ENCODE measurements at places on chromosomes 2 and 18.

GRCh38 chr18:2402084-2402483, 169.2 kb downstream of the METTL4 start:
- no peak for DNase-seq

- no peak for DNase-seq
Observed at GRCh38 chr18:14120926-14121325, 11.3 kb downstream of the ZNF519 start.

DNA sequence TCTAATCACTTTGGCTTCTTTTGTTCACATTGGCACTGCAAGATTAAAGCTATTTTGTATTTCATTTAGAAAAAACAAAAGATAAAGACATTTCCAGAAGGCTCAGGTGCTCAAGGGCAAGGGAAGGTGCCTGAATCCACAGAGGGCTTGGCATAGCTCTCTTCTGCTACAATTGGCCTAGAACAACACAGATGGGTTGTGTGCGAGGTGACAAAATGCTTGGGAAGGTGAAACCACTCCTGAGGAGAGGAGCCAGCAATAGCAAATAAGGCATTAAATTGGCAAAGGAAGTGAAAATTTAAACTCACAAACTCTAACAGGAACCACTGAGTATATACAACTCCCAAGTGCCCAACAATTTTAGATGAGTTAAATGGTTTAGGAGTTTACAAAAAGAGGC, 1290.4 kb upstream of the CHAC2 start:
- DNase-seq: no peak

GRCh38 chr2:232634206-232635150, 1.1 kb downstream of the EFHD1 start:
- no peak for DNase-seq

DNA sequence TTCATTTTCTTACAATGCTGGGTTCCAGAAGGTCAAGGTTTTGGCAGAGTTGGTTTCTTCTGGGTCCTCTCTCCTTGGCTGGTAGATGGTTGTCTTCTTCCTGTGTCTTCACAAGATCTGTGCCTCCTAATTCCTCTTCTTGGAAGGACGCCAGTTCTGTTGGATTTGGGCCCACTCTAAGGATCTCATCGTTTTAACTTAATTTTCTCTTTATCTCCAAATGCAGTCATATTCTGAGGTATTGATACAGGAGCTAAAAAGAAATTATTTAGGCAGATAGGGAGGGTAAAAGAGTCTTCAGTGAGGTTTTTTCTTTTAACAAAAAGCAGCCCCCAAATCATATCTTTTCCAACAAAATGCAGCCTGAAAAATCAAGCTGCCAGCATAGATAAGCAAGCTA, 998.4 kb downstream of the SOCS6 start:
- DNase-seq: no peak

- DNase-seq: no peak
Observed at GRCh38 chr2:216064014-216064630, 17.5 kb downstream of the PECR start.

DNA sequence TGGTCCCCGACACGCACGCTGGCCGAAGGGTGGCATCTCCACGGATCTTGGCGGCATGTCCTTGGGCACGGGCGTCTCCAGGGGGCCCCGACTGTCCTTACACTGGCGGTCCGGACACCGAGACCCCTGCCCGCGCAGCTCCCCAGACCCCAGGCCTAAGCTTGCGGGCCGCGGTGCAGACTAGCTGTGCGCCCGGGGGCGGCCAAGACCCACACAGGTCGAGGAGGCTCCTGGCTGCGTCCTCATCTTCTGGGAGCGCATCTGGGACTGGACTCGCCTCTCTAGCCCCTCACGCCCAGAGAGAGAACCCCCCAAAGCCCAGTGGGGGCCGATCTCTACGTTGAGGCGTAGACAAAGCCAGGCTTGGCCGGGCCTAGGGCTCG, 475 bp upstream of the TWIST2 start:
- no peak for DNase-seq

DNA sequence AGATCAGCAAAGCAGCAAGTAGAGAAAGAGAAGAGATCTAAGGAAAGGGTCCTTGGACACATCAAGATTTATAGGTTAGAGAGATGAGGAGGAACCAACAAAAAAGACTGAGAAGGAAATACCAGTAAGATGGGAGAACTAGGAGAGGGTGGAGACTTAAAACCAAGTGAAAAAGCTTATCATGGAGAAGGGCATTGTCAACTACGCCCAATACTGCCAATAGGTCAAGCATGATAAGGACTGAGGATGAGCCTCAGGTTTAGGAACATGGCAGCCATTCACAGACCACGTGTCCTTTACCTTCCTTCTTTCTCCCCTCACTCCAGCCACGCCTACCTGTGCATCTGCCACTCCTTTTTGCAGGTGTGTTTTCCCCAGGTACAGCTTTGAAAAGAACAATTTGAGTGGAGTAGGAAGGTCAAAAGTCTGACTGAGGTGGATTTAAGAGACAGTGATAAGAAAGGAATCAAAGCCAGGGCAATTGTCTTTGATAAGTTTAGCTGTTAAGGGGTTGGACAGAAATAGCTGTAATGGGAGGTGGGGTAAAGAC, 238.7 kb downstream of the STK39 start:
- DNase-seq: no peak

DNA sequence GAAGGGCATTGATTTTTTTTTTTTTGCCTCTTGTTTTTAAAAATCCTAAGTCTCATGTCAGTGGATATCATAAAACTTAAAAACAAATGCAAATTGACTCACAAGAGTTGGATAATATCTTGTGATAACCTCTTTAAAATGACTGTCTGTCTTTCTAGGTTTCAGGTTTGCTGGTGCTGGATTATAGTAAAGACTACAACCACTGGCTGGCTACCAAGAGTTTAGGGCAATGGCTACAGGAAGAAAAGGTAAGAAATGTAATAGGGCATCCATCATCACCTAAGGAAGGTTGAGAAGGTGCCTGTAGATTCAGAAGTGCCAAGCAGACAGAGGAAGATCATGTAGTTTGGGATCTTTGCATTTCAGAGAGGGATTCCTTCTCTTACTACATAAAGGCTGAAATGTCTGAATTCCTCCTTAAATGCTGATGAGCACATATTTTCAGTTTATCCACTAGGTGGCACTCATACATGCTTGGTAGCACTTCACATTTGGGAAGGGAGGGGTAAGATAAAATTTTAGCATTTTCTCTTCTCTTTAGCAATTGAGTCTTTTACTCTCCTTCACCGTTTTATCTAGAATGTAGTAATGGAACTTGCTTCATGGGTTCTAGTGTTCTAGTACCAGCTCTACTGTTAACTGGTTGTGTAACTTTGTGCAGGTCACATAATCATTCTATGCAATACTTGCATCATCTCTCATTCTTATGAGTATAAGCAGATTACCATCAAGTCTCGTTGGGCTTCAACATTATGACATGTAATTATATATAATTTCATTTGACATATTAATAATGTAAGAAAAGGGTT, 21.1 kb downstream of the CPS1 start:
- DNase-seq: no peak

- no peak for DNase-seq
Observed at GRCh38 chr2:75751824-75752468, 41.2 kb upstream of the GCFC2 start.

GRCh38 chr2:191846515-191847476, at the start of gene CAVIN2:
CAVIN2 (minus strand) TSS chr2:191847088; CDS start chr2:191846925, 163 bp downstream.
- no peak for DNase-seq

- DNase-seq: no peak
Observed at GRCh38 chr2:172586245-172586891, 30.5 kb downstream of the PDK1 start.

DNA sequence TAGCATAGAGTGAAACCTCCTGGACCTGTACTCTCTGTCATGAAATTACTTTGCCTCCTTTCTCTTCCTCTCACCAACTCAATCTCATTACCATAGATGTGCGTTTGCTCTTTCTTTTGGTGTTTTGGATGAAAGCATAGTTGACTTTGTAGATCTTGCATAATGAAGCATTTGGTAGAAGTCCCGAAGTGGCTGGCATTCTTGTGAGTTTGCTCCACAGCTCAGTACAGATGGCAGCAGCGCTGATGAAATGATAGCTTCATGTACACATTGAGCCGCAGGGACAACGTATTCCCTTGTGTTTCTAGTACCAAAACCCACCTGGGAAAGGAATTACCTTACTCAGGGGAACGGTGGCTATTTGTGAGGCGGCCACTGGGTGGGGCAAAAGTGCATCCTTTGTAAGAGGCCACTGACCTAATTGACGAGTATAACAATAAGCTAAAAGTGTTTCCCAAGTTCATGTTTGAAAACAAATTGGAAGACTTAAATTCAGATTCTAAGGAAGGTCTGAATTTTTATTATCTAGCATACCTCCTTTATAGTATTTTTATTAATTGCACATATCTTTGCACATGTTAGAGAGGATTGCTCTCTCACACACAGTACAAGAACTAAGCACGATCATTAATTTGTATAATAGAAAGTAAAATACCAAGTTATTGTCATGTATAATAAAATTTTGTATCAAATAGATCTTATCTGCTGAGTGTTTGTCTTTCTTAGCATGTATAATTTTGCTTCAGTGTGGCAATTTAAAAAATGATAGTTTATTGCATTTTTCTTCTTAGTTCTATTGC, 25.4 kb upstream of the CDH7 start:
- DNase-seq: no peak

Measured in activated naive CD8-positive, alpha-beta T cell treated with anti-CD3 and anti-CD28 coated beads, Interleukin-2, amount 10 ng/mL, durations not matched to agents 7 days and 5 days (primary cell).